ENCODE measurements at places on chromosomes 13 and 19.

GRCh38 chr13:20991741-20992520 is 69.5 kb downstream of the LATS2 start:
- DNase-seq: no peak

GRCh38 chr19:18733196-18733647 is 49.7 kb downstream of the CRTC1 start:
- DNase-seq: no peak

- DNase-seq: peak; percentile 55
Measured at GRCh38 chr19:2087621-2088100, 8.5 kb downstream of the MOB3A start.

DNA sequence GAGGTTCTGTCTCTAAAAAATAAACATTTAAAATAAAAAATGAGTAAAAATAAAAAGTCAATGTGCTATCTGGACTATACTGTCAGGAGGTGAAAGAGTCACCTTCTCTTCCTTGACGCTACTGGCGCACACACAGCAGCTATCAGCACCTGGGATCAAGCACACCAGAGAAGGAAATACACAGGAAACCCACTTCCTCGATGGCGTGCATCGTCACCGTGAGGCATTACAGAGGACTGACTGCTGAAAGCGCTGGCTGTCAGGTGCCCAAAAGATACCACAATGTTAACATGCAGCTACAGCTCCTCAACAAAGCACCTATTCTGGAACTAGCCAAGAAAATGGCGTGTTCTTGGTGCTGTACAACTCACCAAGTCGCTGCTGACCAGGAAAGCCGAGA is 6.1 kb downstream of the SLC35E1 start:
- peak; percentile 74 for DNase-seq

DNA sequence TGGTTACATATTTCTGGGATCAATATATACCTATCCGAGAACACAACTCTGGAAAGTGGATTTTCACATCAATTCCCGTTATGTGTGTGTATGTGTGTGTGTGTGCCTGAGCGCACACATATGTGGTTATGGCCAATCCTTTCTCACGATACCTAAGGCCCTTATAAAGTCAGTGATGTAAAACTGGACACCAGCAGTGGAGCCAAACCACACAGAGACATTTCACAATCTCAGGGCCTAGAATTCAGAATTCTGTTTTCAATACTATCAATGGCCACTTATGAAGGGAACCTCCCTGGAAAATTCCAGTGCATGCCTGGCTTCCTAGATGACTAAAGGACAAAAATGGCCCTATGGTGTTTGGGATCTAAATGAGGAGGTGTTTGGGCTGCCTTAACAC is 187.3 kb upstream of the UBL3 start:
- no peak for DNase-seq

DNA sequence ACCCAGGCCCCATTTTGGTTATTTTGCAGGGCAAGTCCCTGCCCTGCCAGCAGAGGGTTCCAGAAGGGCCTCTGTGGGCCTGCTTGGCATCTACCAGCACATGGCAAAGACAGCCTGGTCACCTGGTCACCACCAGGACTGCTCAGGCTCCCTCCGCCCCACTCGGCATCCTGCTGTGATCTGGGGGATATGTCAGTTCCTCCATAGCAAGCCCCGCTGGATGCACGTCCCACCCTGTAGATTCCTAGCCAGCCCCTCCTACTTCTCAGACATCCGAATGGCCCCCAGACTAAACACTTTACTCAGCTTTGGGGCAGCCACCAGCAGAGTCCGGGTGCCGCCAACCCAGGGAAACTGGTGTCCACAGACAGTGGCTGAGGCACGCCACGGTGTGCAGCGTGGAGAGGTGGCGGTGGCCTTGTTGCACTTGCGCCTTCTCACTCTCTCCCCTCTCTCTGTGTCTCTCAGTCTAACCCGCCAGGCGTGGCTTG is 31.8 kb upstream of the USE1 start:
- DNase-seq: peak; percentile 25

- DNase-seq: no peak
Measured at GRCh38 chr13:92843549-92843948, 383.1 kb upstream of the GPC6 start.

- peak; percentile 81 for DNase-seq
Measured at GRCh38 chr13:24709186-24709913, 29.1 kb downstream of the ATP12A start.

- peak; percentile 79 for DNase-seq
Measured at GRCh38 chr19:38049105-38049649, 142.2 kb downstream of the SIPA1L3 start.

- no peak for DNase-seq
Measured at GRCh38 chr19:44824761-44825160, 15.9 kb downstream of the BCAM start.

DNA sequence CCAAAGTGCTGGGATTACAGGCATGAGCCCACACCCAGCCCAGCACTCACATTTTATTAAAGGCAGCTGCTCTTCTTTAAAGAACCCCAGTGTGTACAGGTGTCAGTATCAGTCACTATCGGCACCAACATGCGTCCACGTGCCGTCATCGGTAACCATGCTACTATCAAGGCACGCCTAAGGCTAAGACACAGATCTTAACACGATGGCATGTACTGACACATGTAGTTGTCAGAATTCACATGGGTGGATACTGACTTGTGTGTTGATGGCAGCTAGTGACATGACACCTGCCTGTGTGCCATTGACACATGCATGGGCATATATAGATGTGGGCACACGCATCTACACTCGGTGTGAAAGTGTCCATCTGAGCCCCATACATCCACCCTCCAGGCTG is 12.2 kb upstream of the HIF3A start:
- no peak for DNase-seq
